ENCODE measurements at places on chromosomes 5 and 9. TPM values are rescaled to one million over a fixed set of nuclear protein-coding genes. Genes with fewer than 3 reads are reported as not detected.

GRCh38 chr5:165559645-165560044 lies 2054.2 kb downstream of the MAT2B start:
- no peak for DNase-seq

The HRCT1 gene
- total RNA-seq, result 10.1 TPM

The ATOSB gene
- total RNA-seq, result 0.51 TPM

DNA sequence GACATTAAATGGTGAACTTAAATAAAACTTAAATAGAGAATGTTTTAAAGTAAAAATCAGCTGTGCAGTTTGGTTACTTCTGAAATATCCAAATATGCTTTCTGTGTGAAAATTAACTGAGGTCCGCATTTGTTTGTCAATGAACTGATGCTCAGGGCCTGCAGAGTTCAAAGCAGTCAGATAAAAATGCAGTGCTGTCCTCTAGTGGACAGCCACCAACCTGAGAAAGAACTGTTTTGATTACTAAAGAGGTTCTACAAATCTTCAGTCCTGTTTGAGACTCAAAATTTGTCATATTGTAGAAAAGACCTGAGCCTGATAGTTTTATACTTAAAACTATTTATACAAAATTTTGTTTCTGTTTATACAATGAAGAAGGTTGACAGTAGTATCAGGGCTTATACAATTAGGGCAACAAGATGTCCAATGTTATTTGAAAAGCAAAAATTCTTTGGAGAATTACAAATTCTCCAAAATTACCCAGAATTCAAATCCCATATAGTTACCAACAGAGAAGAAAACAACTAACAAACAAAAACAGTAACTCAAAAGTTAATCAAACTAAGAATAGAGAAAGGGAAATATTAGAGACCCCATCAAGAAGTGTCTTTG lies 232.3 kb upstream of the TBCA start:
- DNase-seq, result no peak

DNA sequence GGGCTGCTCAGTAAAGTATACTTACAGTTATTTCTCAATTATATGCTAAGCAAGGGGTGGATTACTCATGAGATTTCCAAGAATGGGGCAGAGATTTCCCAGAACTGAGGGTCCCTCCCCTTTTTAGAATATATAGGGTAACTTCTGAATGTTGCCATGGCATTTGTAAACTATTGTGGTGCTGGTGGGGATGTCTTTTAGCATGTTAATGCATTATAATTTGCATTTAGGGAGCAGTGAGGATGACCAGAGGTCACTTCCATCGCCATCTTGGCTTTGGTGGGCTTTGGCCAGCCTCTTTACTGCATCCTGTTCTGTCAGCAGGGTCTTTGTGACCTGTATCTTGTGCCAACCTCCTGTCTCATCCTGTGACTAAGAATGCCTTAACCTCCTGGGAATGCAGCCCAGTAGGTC lies 35.5 kb downstream of the TTC1 start:
- DNase-seq, result no peak

DNA sequence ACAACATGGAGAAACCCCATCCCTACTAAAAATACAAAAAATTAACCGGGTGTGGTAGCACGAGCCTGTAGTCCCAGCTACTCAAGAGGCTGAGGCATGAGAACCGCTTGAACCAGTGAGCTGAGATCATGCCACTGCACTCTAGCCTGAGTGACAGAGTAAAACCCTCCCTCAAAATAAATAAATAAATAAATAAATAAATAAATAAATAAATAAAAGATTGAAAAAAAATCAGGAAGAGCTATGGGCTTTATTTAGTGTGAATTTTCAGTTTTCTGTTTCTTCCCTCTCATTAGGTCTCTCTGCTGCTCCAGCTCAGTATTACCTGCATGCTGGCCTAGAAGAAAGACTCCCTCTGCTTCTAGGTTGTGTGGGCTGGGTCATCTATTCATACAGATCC lies 47.8 kb upstream of the TRMT10B start:
- DNase-seq, result no peak

DNA sequence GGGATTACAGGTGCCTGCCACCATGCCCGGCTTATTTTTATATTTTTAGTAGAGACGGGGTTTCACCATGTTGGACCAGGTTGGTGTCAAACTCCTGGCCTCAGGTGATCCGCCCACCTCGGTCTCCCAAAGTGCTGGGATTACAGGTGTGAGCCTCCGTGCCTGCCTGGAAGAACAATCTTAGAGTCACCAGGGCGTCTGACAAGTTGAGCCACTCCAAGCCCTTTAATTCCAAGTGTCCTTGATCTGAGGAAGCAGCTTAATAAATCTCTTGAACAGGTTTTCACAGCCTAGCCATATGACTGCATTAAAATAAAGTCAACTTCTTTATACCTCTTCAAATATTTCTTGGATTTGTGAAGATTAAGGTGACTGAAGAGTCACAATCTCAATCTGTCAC lies 31.5 kb downstream of the SLC44A1 start:
- no peak for DNase-seq

GRCh38 chr9:113011911-113012381 lies at the start of gene ZNF883:
TSS of gene ZNF883 (minus strand) at chr9:113012192.
- peak; percentile 53 for DNase-seq

GRCh38 chr5:10903786-10904560 lies 142.9 kb upstream of the DAP start:
- DNase-seq, result no peak

- no peak for DNase-seq
Observed at GRCh38 chr5:160930406-160930805, 78.4 kb upstream of the ATP10B start.

The RGS14 gene
- total RNA-seq, result 1.5 TPM

DNA sequence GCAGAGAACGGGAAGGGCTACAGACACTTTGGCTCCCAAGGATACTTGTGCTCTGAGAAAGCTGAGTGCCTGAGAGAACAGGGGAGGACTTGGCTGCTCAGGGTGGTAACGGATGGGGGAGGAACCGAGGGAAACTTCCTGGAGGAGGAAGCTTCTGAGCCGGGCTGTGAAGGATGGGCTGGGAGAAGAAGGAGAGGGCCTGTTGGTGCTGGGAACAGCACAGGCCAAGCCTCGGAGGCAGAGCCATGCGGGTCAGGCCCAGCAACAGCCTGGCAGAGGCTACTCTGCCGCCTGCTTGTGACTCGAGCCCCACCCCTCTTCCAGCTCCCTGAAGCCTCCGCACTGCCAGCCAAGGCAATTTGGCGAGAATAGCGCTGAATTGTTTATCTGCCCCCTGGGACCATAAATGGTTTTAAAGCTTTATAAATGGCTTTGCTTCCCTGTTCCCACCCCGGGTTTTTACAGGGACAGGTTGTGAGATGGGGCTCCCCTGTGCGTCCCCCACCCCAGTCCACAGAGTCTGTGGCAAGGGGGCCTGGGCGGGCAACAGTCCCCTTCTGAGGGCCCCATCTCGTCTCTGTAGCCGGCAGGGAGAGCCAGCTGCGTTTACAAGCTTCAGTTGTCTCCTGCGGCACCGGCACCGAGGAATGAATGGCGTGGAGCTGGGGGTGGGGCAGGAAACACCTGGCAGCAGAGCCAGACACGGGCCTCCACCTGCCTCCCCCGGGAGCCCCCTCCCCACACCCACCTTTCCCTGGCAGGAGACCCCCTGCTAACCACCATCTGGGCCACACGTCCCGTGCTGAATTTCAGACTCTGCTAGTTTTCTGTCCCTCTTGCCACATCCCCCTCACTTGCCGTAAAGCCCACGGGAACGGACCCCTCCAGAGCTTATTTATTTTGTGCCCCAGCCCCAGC lies 24.4 kb downstream of the FAM163B start:
- DNase-seq, result no peak

The MFAP3 gene
- 39.0 TPM for total RNA-seq

The NR4A3 gene
- total RNA-seq, result 1.1 TPM

DNA sequence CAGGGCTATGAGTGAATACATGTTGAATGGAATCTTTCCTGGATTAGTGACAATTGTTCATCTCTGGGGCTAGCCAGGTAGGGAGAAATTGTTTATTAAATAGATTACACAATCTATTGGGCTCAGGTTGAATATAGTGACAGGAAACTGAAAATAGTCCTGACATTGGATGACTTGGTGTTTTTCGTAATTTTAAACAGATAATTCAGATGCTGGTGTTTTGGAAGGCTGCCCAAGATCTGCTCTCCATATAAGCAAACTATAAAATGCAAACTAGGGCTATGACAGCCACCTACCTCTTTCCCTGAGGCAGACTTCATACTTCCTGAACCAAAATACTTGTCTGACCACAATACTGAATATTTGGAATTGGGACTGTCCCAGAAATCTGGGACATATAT lies 99.1 kb downstream of the ENC1 start:
- DNase-seq, result no peak

DNA sequence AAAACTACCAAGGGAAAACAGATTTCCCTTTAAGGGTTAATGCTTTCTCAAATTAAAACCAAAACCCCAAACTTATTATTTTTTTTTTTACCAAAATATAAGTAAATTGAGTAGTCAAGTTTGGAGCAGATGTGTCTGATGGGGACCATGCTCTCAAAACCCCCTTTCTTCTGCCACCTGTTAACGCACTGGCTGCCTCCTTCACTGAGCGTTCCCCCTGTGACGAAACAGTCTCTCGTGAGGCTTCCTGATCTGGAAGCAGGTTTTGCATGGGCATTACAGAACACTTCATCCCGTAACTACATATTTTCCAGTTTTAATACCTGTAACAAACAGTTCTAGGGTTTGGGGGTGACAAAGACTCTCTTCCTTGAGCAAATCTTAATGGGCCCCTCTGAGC lies 59.4 kb downstream of the ANKH start:
- no peak for DNase-seq

GRCh38 chr9:125889112-125889475 lies 141.9 kb downstream of the PBX3 start:
- DNase-seq, result peak; percentile 27

The GLRA1 gene
- not detected for total RNA-seq

The IL13 gene
- not detected for total RNA-seq

The GAPT gene
- not detected for total RNA-seq

The MLANA gene
- not detected for total RNA-seq

- no peak for DNase-seq
Observed at GRCh38 chr5:83586874-83587776, 115.6 kb downstream of the VCAN start.

Measured in uterus (tissue), 4 donors.